ENCODE measurements at places on chromosomes 16 and 17.

- no peak for DNase-seq
- peak overlapping the region; percentile 89 for H3K4me3 ChIP-seq
- H3K36me3 ChIP-seq, result peaks cover 65% of the 10 kb centered on the region
- H3K27ac ChIP-seq, result peak overlapping the region; percentile 84
- no peaks in the 10 kb centered on the region for H3K27me3 ChIP-seq
These were observed 348 bp upstream of the FTSJ3 start for GRCh38 chr17:63827801-63828221.

DNA sequence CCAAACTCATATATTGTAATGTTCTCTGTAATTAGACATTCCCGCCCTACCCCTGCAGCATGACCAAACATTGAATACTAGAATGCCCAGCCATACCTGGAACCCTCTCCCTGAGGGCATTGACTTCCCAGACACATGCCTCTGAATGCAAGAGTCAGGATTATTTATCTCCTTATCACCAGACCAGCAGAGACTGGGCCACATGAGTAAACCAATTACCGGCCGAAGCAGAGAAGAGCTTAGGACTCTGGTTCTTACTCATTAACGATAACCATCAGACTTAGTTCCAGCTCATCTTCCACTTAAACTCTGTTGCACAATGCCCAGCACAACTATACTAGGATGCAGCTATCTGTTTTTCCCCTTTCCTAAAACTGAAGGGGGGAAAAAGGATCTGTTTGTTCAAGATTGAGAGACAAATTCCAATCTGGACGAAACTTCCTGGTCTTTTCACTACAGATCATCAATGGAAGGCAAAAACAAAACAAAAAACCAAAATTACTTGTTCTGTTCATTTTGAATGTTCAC, 88.2 kb upstream of the CORO6 start:
- no peaks in the 10 kb centered on the region for H3K27me3 ChIP-seq
- H3K36me3 ChIP-seq, result no peaks in the 10 kb centered on the region

DNA sequence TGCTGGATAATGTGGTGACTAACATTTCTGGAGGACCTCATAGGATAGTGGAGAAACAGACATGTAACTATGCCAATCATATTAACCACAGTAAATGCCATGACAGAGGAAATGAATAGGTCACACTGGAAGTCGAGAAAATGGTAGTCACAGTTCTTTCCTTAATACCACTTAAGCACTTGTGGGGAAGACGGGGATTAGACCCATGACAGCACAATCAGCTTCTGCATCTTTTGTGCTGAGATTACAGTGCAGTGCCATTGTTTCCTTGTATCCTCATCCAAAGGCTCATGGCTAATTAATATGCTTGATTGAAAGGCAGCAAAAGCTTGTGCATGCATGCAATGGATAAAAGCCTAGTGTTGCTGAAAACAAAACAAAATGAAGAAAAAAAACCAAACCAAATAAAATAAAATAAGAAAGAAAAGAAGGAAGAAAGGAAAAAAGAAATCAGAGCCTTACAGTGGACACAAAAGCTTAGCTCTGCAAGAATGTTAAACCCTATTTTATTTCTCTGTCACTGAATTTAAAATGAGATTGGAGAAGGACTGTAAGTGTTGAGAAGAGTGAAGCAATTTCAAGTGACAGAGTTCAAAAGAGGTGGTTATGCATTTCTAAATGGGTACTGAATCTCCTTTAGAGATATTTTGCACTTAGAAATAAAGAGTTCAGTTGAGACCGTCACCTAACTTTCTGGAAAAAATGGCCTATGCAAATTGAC, 1011.9 kb downstream of the CDH8 start:
- H3K4me3 ChIP-seq, result no peak overlapping the region
- H3K27me3 ChIP-seq, result no peaks in the 10 kb centered on the region
- H3K27ac ChIP-seq, result no peak overlapping the region
- H3K36me3 ChIP-seq, result no peaks in the 10 kb centered on the region

DNA sequence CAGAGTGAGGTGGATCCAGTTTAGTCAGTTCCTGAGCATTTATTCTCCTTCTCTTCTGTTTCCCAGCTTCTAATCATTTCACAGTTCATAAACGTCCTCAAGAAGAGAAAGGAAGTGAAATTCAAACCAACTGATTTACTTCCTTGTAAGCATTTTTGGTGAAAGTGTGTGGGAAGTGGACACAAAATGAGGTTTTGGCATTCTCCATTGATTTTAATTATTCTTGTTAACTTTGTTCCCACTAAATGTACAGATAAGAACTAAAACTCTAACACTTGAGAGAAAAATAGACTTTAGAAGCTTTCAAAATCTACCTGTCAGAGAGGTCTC, 42.7 kb upstream of the CORO6 start:
- no peaks in the 10 kb centered on the region for H3K4me1 ChIP-seq
- no peak overlapping the region for H3K4me3 ChIP-seq
- H3K27ac ChIP-seq, result peak overlapping the region; percentile 53
- H3K36me3 ChIP-seq, result peaks cover 17% of the 10 kb centered on the region
- H3K27me3 ChIP-seq, result no peaks in the 10 kb centered on the region

DNA sequence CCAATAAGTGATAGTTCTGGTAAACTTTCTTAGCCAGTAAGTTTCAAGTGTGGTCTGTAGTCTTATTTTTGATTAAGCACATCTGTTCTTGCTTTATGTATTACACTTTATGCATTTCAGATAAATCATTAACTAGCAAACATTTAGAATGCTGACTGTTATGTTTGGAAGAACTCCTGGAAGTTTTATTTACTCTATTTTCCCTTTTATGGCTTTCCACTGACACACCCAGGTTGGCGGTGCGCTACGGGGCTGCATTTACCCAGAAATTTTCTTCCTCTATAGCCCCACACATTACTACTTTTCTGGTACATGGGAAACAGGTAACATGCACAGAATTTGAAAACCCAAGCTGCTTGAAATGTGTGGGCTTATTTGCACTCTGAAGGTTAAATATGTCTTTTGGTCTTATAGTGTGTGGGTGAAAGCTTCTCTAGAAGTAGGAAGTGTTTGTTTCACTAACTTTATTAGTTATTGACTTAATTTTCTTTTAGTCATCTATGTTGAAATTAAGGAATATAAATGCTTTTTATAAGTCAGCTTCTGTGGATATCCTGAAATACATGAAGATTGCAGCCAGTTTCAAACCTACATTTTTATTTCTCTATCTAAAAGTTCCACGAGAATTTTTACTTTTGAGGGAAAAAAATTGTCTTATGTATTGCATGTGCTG, 203.7 kb downstream of the PHKB start:
- no peaks in the 10 kb centered on the region for H3K27me3 ChIP-seq
- no peak overlapping the region for H3K4me3 ChIP-seq
- DNase-seq, result no peak
- H3K27ac ChIP-seq, result no peak overlapping the region

GRCh38 chr17:78272181-78272913, 40.9 kb downstream of the TMEM235 start:
- peaks cover 29% of the 10 kb centered on the region for H3K4me1 ChIP-seq
- no peaks in the 10 kb centered on the region for H3K36me3 ChIP-seq
- peaks cover 25% of the 10 kb centered on the region for H3K27me3 ChIP-seq
- no peak overlapping the region for H3K27ac ChIP-seq
- no peak overlapping the region for H3K4me3 ChIP-seq

DNA sequence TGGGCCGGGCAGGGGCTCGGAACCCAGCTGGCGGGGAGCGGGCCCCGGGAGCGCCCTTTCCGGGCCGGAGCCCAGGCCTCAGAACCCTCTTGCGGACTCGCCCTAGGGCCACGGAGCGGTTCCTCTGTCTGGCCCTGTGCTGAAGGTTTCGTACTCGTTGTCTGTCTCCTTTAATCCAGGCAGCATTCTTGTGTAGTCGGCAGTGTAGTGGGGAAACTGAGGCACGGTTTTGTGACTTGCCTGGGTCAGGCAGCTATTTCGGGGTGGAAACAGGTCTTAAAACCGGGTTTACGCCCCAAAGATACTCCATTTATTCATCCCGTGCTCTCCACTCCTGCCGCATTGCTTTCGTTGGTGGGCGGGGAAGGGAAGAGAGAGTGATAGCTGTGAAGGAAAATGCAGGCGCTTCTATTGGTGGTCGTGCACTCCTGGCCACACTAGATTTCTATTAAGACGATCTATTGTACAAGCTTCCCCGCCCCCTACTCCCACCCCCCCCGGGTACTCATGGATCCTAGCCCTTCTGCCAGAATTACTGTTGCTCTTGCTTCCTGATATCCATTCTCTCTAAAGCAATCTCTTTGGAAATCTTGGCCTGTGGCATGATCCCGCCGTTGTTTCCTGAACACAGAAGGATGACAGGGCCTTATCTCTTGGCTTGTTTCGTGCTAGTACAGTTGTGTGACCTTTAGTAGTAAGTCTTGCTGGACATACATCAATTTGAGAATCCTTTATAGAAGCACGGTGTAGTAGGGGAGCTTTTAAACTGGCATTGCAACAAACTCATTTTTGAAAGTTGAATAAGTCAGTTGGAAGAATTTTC, 751 bp downstream of the DCAF7 start:
- peak overlapping the region; percentile 93 for H3K27ac ChIP-seq
- no peaks in the 10 kb centered on the region for H3K36me3 ChIP-seq
- no peaks in the 10 kb centered on the region for H3K27me3 ChIP-seq

Measured in heart right ventricle (tissue), 16 donors.